ENCODE measurements at places on chromosomes 7 and 10. TPM values are rescaled to one million over a fixed set of nuclear protein-coding genes. Genes with fewer than 3 reads are reported as not detected.

The DKK1 gene
- 0.28 TPM for polyA plus RNA-seq

The ICA1 gene
- 10.9 TPM for polyA plus RNA-seq

The RPEL1 gene
- 0.12 TPM for polyA plus RNA-seq

The LIPK gene
- not detected for polyA plus RNA-seq

The CCDC3 gene
- 22.3 TPM for polyA plus RNA-seq

The P4HA1 gene
- 76.9 TPM for polyA plus RNA-seq

The MMD2 gene
- 0.09 TPM for polyA plus RNA-seq

The SNX13 gene
- polyA plus RNA-seq, result 16.2 TPM

The TMEM270 gene
- not detected for polyA plus RNA-seq

The THSD7A gene
- 3.4 TPM for polyA plus RNA-seq

The HPSE2 gene
- 0.04 TPM for polyA plus RNA-seq

The PNLIPRP3 gene
- not detected for polyA plus RNA-seq

The PRTFDC1 gene
- 20.3 TPM for polyA plus RNA-seq

The DRGX gene
- not detected for polyA plus RNA-seq

The GIMAP2 gene
- 4.9 TPM for polyA plus RNA-seq

The TAS2R4 gene
- polyA plus RNA-seq, result 0.97 TPM

The PPP1R3A gene
- polyA plus RNA-seq, result 19.6 TPM

The RAMP3 gene
- polyA plus RNA-seq, result 2.7 TPM

The GJC3 gene
- 0.42 TPM for polyA plus RNA-seq
